ENCODE measurements at places on chromosomes 5 and 9.
A peak's percentile ranks its signal among the peaks of the same experiment; 100 is the strongest.

GRCh38 chr9:99303177-99303576, 81.1 kb downstream of the SEC61B start:
- no peak for DNase-seq

DNA sequence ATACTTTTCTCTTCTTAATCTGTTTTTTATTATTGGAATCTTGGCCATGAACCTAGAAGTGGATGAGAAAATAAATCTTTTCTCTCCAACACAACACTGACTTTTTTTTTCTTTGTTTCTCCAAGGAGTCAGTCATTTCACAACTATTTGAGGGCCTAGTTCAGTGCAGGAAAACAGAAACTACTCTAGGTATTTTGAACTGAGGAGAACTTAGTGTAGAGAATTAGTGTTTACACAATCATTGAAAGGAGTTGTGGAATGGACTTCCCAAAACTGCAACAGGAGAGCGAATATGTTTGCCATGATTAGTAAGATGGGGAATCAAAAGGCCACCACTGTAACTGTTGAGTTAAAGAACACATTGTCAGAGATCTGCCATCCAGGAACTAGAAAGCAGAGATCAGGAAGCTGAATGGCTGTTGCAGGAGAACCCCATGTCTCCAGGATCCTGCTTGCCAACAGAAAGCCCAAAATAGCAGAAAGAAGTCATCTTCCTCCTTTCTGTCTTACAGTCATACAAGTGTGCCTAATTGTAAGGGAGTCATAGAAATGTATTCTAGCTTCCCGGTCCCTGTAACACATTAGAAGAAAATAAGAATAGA, 20.3 kb upstream of the PCDH1 start:
- no peak for DNase-seq

DNA sequence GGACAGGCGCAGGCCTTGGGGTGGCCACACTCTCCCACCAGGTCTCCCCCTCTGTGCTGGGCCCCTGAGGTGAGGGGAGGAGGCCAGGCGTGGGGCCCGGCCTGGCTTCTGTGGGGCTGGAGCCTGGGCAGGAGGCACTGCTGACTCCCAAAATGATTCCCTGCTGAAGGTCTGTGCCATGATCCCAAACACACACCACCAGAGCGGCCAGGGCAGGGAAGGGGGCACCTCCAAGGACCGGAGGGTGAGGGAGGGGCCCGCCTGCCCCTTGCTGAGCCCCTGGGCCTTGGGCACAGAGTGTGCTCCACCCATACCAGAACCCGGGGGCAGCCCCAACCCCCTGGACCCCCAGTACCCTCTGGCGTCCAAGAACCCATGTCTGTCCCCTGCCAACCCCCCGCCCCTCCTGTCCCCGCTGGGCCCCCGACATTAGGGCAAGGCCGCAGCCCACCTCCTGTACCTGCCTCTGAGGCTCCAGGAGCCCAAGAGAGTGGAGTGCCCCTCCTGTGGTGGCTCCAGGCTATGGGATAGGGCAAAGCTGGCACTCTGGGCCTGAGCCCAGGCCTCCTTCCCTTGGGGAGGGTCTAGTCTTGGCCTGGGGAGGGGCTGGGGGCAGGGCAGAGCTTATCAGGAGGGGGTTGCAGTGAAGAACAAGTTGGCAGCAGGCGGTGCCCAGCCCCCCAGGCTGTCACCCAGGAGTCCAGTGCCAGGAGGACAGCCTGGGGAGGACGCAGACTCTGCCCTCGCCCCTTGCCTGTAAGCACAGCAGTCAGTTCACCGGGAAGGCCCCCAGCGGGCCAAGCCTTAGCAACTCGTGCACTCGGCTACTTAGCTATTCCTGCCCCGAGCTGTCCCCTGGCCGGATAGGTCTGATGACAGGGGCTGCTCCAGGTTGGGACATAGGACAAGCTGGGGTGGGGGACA, 2.6 kb upstream of the EGFL7 start:
- DNase-seq: no peak

DNA sequence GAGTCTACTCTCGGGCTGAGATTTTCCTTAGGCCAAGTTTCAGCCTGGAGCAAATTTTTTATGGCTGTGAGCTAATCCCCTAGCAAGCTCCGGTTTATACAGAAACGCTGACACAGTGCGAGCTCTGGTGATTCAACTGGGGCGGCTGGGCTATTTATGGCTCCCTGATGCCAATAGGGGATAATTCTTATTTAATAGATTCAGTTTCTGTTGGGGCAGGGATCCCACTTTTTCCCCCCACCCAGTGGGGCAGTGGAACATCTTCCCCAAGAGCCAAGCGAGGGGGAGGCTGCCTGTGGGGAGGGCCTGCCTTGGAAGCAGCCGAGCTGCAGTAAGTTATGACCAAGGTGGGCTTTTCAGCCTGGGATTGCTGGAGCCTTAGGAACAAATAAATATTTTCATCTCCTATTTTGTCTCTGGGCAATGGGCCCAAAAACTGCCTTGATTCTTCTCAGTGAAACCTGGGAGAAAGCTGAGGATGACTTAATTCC, 129.1 kb downstream of the MACROH2A1 start:
- no peak for DNase-seq

DNA sequence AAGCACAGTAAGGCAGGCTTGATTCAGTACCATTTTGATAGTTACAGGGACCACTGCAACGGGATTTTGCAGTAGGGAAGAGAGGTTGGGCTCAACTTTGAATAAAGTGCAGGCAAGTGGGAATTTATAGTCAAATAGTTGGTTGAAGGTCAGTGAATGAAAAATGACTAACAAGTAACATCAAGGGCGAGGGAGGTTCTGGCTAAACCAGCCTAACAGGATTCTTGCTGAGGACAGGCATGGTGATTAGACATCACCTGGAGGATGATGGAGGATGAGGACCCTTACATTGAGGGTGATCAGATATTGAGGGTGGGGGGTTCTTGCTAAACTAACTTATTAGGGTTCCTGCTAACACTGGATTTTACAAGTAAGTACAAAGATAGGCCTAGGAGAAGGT, 66.1 kb upstream of the SMC5 start:
- no peak for DNase-seq

DNA sequence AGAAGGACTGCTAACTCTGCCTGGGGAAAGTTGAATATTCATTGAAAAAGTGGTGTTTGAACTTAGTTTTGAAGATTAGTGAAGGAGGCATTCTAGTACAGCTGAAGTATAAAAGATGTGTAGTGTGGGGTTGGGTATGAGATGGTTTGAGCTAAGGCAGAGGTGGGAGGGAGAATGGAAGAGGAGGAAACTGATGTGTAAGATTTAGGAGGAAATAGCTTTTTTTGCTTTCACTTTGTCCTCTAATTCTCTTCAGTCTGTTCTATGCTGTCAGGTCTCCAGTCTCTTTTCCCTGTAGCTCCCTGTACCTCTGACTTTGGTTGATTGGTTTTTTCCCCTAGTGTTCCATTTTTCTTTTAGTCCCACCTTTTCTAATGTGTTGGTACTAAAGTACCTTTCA, 9.0 kb downstream of the CREBRF start:
- DNase-seq: no peak

GRCh38 chr5:84045964-84046363, 325.3 kb upstream of the HAPLN1 start:
- no peak for DNase-seq

DNA sequence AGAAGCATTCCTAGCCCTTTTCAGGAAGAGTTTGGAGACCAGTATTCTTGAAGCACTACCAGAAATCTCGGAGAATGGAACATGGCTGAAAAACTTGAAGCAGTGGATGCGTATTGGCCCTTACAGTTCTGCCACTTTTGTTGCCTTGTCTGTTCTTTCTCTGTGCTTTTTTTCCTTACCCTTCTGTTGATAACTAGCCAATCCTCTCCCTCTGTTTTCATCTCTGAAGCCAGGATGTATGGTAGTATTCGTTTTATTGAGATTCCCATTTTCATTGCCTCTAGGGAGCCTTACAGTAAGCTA, 564 bp upstream of the CCNH start:
- DNase-seq: no peak

GRCh38 chr5:115324021-115324420, 27.6 kb upstream of the CCDC112 start:
- DNase-seq: no peak

GRCh38 chr9:137417161-137418021, 5.6 kb downstream of the EXD3 start:
- DNase-seq: peak; percentile 15

GRCh38 chr5:10648806-10649665, 85.2 kb downstream of the ANKRD33B start:
- DNase-seq: no peak

- DNase-seq: peak; percentile 27
Observed at GRCh38 chr5:67983251-67984110, 232.1 kb upstream of the PIK3R1 start.

GRCh38 chr9:1120500-1121165, 70.5 kb downstream of the DMRT2 start:
- no peak for DNase-seq

GRCh38 chr5:33737284-33737683, 154.5 kb downstream of the ADAMTS12 start:
- no peak for DNase-seq

GRCh38 chr5:118144540-118144939, 843.8 kb downstream of the DTWD2 start:
- DNase-seq: no peak

GRCh38 chr5:138662599-138662998, 87.4 kb upstream of the HSPA9 start:
- DNase-seq: peak; percentile 38

GRCh38 chr5:43192558-43193180, 644 bp downstream of the NIM1K start:
- DNase-seq: peak; percentile 17

DNA sequence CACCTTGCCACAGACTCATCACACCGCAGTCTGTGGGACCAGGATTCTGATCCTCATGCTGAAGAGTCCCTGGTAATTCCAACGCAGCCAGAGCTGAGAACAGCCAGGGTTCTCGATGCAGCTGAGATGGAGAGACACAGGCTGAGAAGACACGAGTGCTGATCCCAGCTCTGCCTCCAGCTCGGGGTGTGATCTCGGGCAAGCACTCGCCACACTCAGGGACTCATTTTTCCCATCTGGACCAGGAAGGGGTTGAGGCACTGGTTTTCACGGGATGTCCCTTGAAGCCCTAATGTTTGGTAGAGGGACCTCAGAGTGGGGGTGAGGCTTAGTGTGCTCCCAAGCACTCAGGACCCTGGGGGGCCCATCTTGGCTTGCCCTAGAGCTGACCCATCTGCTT, 200.4 kb downstream of the CDK5RAP2 start:
- no peak for DNase-seq

GRCh38 chr9:84301851-84302250, 38.7 kb downstream of the SLC28A3 start:
- DNase-seq: no peak

GRCh38 chr5:172815631-172816030, 18.4 kb upstream of the ERGIC1 start:
- no peak for DNase-seq

DNA sequence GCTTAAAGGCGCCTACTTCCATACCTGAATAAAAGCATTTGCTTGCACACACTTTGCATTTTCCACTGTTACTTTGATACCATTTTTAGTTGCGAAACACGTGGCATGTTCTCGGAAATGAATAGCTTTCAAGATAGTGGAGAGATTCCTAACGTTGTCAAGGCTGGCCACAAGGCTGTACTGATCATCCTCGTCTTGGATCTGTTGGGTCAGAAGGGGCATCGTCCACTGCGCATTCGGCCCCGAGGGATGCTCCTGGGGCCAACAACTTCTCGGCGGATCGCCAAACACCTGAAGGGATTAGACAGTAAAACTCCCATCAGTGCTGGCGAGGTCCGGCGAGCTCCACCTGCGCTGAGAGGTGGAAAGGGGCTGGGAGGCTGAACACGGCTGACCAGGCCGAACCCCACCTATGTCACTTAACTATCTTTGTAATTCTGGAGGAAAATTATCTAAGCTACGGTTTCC, 599 bp downstream of the RAD1 start:
- DNase-seq: peak; percentile 36

DNA sequence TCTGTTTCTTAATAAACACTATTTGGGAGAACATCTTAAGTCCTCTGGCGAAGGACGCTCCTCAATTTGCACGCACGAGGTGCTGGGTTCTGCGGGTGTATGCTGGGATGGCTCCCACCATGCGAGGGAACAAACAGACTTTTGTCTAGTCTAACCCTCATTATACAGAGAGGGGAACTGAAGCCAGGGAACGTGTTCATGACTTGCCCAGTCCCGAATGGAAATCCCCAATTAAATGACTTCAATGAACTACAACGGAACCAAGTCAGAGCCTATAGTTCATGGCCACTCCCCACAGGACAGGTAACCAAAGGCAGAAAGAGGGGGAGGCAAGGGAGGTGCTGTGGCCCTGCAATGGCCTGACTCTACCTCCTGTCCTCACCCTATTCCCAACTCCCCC, 9.3 kb downstream of the TLE1 start:
- DNase-seq: no peak

- no peak for DNase-seq
Observed at GRCh38 chr5:91699429-91699828, 316.3 kb upstream of the ARRDC3 start.

DNA sequence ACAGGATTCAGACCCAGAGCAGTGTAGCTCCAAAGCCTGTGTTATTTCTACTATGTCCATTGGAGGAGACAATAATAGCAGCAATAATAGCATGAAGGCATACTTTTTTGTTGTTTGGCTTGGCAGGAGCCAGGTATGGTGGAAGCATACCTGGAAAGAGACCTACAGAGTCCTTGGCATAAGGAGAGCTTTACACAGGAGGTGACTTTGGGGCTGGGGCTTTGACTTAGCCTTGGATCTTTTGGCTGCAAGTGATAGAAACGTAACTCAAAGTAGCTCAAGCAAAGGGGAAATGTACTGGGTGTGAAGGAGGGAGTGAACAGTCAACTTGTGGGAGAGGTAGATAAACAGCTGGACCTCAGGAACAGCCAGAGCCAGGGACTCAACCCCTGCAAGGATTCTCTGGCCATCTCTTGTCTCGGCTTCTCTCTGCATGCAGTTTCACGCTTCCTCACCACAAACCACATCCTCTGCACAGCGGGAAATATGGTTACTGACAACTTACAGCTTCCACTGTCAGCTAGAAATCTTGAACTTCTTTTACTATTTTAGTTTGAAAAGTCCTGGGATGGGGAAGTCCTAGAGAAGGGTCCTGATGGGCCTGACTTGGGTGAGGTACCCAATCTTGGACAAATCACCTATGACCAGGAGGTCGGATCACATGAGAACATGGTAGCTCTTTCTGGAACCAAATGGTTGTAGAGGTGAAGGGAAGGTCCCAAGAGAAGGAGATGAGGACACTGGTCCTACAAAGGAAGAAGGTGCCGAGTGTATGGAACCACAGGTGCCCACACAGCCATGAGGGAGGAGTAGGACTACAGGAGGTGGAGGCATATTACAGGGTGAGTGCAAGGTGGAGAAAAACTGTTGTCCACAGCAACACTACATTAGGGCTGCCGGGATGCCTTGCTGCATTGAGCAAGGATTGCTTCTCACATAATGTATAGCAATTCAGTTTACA, 47.0 kb upstream of the TGFBR1 start:
- DNase-seq: peak; percentile 88

GRCh38 chr5:120533581-120533980, 69.5 kb downstream of the PRR16 start:
- DNase-seq: no peak

GRCh38 chr9:129934780-129935179, 99.5 kb downstream of the USP20 start:
- no peak for DNase-seq
